Stimulated activated CD8-positive, alpha-beta memory T cell treated with anti-CD3 and anti-CD28 coated beads, Interleukin-7, amount 100 ng/mL, for 1 hour (primary cell): ENCODE measurements at places on chromosomes 7 and 10.

GRCh38 chr7:68381731-68382130 is 1216.5 kb upstream of the AUTS2 start:
- no peak for DNase-seq

GRCh38 chr10:115844591-115844990 is 428.4 kb downstream of the GFRA1 start:
- DNase-seq: no peak

DNA sequence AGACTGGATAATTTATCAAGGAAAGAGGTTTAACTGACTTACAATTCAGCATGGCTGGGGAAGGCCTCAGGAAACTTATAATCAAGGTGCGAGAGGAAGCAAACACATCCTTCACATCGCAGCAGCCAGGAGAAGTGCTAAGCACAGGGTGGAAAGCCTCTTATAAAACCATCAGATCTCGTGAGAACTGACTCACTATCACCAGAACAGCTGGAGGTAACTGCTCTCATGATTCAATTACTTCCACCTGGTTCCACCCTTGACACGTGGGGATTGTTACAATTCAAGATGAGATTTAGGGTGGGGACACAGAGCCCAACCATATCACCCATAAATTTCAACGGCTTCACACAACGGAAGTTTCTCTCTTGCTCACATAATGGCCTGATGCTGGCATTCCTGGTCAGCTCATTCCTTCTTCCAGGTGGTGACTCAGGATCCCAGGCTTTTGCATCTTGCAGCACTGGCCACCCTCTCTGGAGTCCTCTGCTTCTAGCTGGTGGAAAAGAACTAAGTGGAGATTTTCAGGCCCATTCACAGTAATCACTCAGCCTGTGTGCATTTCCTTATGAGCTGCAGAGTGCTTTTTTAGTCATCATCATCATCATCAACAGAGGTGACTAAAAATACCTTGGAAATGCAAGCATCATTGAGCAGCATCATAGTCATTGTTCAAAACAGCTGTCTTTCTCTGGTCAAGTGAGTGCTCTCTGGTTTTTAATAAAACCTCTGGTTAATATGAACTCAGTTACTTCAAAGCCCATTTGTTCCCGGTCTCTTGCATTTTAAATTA is 308.1 kb downstream of the SFMBT2 start:
- DNase-seq: no peak

DNA sequence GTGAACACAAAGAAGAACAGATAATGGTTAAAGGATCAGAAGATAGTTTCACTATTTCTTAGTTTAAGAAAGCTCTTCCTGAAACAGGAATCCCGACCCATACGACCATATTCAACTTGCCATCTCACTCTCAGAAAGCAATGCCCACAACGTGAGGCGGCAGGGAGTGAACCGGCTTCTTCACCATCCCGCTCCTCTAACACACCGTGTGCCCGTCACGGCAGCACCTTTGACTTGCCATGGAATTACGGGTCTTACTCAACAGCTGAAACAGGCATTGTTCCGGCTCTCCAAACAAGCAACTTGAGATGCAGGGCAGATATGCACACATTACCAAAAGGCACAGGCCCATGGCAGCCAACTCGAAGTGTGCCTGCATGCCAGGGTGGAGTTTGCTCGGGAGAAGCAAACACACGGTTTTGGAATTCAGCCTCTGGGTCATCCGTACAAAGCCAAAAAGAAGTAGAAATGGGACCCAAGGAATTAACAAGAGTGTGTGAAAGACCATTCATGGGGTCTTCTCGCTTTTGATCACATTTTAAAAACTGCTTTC is 293.6 kb downstream of the DNAJB6 start:
- no peak for DNase-seq

DNA sequence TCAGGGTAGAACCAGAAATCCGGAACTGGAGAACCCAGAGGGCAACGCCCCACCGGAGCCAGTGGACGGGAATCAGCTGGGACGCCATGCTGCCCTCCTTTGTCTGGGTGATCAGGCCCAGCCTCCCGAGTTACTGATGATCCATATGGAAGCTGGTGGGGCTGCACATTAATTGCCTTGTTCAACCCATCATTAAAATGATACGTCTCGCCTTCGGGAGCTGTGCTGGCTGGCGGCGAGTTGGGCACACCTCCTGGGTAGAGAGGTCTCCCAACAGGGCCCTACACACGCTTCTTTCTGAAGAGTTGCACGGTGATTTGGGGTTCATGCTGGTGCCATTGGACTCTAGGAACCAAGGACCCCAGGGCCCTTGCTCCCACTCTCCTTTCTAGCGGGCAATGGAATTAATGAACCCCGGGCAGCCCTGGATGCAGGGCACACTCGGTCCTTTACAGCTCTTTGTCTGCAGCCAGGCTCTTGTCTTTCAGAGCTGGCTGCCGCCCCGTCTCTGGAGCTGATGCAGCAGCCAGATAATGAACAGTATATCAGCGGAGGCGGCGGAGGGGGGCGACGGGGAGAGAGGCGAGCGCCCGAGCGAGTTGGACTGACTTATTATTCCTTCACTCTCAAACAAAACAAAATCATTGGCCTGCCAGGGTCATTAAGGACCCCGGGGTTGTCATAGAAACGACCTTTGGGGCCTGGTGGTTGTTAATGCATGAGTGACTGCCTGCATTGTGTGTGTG is 412.2 kb upstream of the ZMIZ1 start:
- DNase-seq: no peak

DNA sequence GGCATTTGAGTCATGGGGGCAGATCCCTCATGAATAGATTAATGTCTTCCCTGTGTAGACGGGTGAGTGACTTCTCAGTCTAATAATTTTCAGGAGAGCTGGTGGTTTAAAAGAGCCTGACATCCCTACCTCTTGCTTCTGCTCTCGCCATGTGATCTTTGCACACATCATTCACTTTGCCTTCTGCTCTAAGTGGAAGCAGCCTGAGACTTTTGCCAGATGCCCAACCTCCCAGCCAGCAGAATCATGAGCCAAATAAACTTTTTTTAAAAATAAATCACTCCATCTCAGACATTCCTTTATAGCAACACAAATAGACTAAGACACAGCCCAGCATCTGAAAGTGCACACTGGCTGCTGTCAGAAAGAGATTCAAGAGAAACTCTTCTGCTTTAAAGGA is 155.2 kb downstream of the ZNF365 start:
- no peak for DNase-seq

DNA sequence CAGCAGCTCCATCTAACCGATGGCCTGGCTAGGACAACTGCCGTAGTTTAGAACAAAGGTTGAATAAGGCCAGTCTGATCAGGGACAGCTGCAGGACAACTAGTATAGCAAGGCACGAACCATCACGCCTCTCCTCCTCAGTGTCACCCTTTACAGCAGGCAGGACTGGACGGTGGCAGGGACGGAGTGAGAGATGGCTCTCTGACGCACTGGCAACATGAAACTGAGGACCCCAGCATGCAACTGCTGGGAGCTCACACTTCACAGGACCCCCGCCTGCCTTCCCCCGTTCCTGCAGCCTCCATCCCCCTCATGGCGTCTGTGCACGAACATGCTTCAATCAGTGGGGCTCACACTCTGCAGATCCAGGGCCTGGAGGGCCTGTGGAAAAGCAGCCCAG is 53.7 kb downstream of the ZRANB1 start:
- no peak for DNase-seq

DNA sequence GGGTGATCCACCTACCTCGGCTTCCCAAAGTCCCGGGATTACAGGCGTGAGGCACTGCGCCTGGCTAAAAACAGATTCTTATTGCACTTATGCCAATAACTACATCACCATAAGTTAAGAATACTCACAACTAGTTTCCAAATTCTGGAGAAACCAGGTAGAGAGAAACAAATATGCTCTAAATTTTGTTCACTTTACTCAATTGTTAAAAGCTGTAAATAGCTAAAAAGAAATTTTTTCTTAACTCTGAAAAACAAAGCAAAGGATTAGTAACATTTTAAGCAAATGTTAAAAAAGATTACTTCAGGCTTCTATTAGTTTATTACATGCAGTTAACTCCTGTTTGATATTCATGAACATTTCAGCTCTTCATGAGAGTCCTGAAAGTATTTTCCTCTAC is 28.3 kb upstream of the ZMIZ2 start:
- DNase-seq: no peak

DNA sequence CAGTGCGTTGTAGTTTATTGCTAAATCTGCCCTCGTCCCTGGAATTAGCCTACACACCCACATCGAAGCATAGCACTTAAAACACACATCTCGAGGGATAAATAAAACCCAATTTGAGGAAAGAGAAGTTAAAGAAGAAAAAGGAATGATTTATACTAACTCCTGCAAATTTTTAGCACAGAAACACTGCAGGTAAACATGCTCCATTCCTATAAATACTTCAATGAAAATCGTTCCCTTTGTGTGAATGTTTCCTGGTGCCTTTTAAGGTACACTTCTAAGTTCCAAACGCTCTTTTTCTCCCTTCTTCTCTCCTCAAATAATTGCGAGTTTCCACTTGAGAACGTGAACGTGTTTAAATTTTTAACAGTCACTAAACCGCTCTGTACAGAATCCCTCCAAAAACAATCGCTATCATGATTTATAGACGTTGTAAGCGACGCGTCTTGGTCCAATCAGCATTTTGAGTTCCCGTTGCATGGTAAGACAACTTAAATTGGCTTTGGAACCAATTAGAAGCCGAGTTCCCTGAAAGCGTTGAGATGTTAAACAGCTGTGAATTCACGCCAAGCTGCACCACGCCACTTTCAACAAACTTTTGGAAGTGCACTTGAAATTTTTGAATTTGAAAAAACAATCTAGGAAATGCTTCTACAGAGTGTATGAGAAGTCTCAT is 12.5 kb upstream of the EBLN1 start:
- no peak for DNase-seq

GRCh38 chr7:155435110-155435509 is 22.8 kb upstream of the EN2 start:
- no peak for DNase-seq

DNA sequence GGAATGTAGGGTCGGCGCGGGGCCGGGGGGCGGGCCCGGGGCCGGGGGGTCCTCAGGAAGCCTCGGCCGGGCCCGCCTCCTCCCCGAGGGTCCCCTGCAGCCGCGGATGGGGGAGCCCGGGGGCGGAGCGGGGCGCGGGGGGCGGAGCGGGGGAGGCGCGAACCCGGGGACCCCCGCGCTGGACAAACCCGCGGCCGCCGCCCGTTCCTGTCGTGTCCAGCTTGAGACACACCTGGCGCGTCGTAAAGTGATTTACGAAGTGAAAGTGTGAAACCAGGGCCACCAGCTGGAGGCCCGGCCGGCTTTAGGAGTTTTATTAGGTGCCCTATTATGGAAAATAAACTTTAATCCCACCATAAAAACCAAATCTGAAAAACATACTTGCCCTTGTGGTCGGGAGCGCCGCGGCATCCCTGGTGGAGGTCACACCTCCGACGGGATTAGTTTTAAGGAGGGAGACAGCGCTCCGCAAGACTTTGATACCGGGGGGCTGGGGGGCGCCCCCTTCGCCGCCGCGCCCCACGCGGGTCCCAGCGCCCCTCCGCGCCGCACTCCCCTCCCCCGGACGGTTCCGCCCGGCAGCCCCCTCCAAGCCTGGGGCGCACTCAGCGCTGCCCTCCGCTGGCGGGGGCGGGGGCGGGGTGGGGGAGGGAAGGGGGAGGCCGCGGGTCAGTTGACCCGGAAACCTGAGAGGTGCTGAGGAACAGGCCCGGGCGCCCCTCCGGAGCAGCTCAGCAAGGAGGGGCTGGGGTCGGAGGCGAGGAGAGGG is 10.3 kb downstream of the MNX1 start:
- DNase-seq: no peak

- DNase-seq: no peak
Measured at GRCh38 chr10:129850316-129850715, 113.8 kb downstream of the EBF3 start.

- DNase-seq: no peak
Measured at GRCh38 chr10:102669206-102670064, 25.2 kb downstream of the TRIM8 start.

DNA sequence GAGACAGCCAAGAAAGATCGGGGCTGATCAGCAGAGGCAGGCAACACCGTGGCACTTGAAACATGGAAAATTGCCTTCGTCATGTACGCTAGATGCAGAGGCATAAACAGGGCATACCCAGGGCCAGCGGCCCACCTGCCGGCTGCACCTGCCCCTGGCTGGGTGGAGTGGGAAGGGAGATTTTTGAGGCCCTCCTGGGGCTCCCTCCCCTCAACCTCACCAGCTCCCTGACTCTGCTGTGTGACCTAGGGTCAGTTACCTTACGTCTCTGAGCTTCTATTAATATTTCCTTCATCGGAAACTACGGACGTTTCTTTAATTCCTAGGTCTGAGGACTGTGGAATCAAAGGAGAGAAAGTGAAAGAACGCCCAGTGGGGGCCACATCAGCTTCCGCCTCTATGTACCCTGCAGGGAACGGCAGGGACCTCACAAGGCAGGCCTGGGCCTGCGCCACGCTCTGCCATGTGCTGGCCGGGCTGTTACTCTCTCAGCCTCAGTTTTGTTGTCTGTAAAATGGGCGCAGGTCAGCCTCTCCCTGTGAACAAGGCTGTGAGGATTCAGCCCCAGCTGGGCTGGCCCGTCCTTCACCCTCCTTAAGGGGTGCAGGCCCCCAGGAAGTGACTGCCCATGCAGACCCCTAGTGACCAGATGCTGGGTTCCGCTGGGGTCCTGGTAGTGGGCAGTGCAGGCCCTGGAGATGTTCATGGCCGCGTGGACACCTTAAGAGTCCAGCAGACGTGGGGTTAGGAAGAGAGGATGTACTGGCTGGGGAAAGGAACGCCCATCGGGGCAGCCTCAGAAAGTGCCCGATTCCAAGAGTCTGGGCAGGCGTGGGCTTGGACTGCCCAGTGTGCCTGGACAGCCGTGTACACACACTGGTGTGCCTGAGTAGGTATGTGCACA is 22.7 kb downstream of the ELFN1 start:
- DNase-seq: no peak

GRCh38 chr10:79179164-79179956 is 110.6 kb downstream of the ZMIZ1 start:
- no peak for DNase-seq
